ENCODE measurements at places on chromosomes 1 and 21. TPM values are rescaled to one million over a fixed set of nuclear protein-coding genes. Genes with fewer than 3 reads are reported as not detected.

DNA sequence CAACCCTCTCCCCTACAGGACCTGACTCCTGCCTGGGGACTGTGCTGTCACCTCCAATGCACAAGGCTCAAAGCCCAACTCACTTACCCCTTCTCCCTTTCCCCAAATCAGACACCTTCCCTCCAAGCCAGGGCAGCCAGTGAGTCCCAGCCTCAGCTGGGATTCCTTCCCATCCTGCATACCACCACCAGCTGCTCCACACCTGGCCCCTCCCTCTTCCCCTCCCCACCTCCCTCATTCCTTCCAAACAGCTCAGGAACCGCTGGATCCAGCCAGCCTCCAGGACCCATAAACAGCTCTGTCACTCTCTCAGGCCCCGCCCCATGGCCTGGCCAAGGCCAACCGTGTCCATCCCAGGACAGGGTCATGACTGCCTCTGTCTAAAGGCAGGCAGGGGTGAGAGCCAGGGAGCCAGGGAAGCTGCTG lies 41.4 kb downstream of the ACOT7 start:
- peak; percentile 42 for DNase-seq

GRCh38 chr1:156696755-156697154 lies 8.6 kb downstream of the CRABP2 start:
- DNase-seq = no peak

- DNase-seq = no peak
Observed at GRCh38 chr21:44314561-44314960, 14.7 kb downstream of the PFKL start.

DNA sequence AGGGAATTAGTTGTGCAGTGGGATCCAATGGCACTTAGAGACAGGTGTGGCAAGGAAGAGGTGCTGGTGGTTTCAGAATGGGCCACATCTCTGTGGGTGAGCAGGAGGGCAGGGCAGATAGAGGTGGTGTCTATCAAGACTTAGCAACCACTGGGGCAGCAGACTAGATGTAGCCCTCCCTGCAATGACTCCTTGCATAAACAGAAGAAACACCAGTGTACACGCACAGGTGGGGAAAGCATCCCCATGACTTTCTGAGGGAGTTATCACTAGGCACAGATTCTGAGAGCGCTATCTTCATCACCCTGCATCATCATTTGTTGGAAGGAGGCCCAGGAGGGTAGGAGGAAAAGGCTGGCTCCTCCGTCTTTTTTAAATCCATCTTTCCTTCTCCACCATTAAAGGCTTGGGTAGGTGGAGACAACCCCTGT lies 58.4 kb downstream of the PLXNA2 start:
- peak; percentile 66 for DNase-seq

DNA sequence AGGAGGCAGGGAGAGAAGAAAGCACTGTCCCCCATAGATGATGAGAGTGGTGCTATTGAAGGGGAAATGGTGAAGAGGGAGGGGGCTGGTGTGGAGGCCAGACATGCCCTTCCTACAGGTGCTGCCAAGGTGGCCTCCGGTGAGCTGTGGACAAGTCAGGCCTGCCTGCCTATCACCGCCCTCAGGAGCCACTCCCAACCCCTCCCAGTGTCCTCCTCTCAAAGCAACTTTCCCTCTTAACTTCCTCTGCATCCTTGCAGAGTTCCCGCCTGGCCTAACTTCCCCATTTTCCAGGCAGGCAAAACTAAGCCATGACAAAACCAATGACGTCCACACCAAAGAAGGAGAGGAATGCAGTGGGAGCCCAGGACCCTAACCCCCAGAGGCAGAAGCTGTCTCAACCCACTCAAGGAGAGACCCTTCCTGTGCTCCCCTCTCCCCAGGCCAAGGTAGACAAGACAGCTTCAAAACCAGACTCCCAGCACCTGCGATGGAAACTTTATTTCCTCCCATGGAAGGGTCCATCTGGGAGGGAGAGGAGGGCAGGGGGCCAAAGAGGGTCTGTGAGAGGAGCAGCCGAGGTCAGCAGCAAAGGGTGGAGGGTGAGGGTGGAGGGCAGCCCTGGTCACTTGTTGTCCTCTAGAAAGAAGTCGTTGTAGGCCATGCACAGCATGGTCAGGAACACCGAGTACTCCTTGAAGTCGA lies 1.0 kb upstream of the S100A6 start:
- no peak for DNase-seq

DNA sequence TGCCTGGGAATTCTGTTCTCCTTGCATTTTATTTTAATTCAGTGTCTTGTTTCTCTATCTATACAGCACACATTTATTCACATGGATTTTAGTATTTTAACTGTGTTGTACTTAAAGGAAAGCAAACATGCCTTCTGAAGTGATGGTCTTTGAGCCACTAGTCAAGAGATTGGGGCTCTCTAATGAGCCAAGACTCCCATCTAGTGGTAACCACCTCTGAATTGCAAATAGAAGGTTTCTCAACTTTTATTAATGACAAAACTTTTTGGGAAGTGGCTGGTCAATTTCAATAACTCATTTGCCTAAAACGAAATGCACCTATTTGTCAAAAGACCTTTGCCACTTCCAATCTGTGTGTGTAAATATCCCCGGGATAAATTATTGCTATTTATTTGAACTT lies 199.6 kb downstream of the LTN1 start:
- peak; percentile 30 for DNase-seq

GRCh38 chr1:224359207-224359606 lies 2.5 kb downstream of the CNIH4 start:
- DNase-seq = no peak

DNA sequence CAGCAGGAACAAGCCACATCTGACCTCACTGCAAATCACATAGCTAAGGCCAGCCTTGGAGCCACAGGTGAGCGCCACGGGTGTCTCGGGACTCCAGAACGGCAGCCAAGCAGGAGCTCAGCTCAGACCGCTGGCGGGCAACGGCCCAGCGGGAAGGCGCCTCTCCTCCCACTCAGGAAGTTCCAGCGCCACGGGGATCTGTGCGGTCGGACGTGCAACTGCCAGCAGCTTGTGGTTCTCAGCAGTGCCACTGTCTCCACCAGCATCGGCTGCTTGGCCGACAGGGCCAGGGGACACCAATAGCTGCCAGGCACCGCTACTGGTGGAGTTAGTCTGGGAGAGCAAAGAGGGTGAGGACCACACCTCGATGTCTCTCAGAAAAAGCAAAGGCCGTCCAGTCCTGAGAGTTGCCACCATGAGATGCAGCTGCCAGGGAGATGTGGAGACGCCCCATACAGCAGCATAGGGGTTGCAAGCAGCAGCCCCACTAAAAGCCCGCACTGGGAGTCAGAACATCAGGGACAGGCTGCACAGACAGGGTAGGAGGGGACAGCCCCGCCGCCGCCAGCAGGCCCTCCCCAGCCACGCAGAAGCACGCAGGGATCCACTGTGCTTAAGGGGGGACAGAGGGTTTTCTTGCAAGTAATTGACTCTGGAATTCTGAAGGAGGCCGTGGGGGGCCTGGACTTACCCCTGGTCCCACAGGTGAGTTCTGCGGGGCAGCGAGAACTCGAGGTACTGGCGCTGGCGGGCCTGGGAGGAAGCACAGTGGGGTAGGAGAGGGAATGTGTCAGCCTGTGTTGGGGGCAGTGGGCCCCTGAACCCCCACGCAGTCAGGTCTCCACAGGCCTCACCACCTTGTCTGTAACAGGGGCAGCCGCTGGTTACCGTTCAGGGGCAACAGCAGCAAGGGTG lies 83.5 kb downstream of the NPHP4 start:
- no peak for DNase-seq

DNA sequence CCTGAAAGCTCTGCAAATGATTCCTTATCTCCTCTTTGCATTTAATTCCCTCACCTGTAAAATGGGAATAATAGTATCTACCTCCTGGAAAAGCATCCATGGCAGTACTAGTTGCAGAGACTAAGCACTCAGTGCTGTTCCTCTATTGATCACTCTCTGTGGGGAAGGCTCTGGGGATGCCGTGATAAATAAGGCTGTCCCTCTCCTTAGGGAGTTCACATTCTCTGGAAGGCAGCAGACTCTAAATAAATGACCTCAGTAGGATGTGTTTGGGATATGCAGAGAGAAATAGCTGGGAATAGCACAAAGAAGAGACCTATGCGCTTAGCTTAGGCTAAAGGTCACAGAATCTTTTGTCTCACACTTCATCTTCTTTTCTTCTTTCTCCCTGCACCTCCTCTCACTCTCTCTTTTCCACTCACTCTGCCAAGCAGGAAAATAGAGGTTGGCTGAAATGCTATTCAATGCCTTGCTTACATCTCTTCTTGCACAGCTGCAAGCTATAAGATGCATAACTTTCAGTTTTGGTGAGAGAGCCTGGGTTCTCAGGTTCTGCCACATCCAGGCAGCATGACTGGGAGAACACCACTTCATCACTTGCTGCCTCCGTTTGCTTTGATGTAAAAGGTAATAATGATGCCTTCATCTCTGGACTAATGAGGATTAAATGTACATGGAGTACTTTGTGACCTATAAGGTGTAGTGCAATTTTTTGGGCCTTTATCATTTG lies 101.5 kb downstream of the LMX1A start:
- DNase-seq = no peak

- no peak for DNase-seq
Observed at GRCh38 chr1:205217418-205217817, 5.9 kb upstream of the DSTYK start.

DNA sequence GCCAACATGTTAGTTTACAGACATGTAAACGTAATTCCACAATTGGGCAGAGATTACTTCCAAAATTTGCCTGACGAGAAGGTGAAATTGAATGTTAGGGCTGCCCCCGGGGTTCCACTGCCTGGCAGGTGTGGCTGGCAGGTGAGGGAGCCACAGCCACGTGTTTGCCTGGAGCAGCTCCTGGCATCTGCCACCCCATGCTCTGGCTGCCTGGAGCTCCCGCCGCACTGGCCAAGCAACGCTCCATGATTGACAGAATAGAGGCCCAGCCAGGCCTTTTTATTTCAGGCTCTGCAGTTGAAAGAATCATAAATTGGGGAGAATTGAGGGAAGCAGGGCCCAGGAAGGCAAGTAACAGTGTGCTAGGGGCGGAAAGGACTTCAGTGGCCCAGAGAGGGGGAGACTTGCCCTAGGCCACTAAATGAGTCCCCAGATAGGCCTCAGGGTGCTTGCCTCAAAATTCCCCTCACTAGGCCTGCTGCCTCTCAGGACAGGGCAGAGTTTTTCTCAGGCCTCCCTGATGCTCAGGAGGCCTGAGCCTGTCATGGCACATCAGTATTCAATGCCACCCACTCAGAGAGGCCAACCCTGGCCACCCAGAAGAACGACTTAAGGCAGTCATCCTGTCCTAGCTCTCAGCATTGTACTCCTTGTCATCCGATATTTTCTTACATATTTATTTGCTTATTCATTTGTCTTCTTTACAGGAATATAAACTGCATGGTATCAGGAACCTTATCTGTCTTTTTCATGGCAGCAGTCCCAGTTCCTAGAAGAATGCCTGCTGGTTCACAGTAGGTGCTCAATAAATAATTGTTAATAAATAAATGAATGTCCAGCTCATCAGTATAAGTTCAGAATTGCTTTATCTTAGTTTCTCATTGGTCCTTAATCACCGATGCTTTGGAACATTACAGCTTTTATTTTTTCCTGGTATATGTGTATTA lies 16.6 kb upstream of the S1PR1 start:
- no peak for DNase-seq

DNA sequence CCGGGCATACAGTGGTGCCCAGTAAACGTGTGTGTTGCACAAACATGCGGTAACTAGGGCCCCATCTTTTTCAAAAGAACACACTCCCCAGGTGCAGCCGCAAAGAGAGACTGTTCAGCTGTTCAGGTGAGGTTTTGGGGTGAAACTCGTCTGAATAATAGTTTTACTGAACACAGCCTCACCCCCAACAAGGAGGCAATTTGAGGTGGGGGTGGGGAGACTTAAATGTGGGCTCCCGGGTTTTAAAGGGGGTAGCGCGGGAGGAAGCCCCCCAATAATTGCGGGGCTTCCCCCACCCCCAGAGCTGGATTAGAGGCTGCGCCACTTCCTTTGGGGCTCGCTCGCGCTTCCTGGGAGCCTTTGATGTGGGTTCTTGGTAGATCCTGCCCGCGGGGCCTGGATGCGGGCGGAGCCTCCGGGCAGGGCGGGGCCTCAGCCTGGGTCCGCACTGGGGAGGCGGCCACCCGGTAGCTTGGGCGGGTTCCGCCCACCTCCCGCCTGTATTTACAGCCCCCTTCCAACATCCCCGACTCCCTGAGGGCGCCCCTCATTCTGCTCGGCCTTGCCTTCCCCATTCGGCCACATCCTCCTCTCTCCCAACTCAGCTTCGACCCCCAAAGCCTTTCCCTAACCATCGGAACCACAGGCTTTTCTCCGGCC lies 6.4 kb upstream of the EPHA2 start:
- DNase-seq = no peak

DNA sequence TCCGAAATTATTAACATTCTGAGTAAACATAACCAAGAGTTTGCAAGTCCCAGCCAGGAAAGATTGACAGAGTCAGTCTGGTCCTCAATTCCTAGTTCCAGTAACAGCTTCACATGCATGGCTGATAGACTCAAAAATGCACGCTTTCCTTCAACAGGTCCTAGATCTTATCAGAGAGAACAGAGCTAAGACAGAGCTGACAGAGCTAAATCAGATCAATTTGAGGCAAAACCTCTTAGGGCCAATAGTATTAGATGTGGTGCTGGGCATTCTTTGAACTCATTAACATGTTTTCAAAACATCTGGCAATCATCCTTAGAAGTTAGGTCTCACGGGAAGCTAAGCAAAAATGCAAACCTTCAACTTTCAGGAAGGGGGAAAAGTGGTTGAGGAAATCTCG lies 114.0 kb downstream of the GREM2 start:
- no peak for DNase-seq

- no peak for DNase-seq
Observed at GRCh38 chr1:91151702-91152101, 129.9 kb upstream of the ZNF644 start.

DNA sequence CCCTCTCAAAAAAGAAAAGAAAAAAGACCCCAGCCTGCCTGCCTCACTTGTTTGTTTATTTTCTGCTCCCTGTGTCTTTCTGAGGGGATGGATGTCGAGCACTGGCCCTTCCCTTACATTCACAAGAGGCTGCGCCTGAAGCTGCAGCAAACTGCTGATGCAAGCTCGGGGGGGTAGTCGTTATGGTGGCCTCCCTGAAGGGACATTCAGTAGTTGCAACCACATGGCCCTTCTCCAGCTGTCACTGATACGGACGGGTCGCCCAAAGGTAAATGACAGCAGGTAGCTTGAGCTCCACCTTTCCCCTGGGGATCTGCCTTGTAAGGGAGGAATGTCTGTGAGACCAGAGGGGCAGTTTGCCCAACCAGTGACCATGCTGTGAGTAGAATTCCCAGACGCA lies 17.7 kb downstream of the PLEKHM2 start:
- DNase-seq = no peak

Gene FGR
- 0.17 TPM for total RNA-seq

Gene KIF21B
- 1.2 TPM for total RNA-seq

Gene PCAT6
- total RNA-seq = not detected

Gene RAP1GAP
- total RNA-seq = 1.5 TPM

Gene LORICRIN
- total RNA-seq = not detected

Gene IVL
- not detected for total RNA-seq

Gene DNAJC11
- 46.1 TPM for total RNA-seq

Gene C1orf94
- 4.0 TPM for total RNA-seq

Gene ATP1A1
- 94.3 TPM for total RNA-seq
